ENCODE measurements at places on chromosomes 1 and 21.

- no peak for DNase-seq
Observed at GRCh38 chr21:38341546-38342012, 84.8 kb downstream of the KCNJ15 start.

DNA sequence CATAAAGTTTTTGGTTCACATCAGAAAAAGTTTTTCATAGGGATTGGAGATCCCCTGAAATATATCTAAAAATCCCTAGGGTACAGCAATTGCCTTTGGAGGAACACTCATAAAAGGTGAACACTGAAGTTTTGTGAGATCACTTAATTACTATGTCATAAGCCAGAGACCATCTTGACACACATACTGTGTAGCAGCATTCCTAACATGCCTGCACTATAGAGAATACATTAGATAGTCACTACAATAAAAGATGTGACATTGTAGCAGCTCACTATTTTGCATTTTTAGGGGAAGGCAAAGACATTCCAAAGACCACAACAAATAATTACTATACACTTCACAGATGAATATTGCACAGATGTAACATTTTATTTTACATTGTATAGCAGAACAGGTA is 779.9 kb downstream of the KCNT2 start:
- no peak for DNase-seq

GRCh38 chr1:85121744-85122143 is 73.4 kb upstream of the MCOLN3 start:
- DNase-seq, result no peak

- DNase-seq, result peak; percentile 70
Observed at GRCh38 chr1:112718691-112719418, 3.7 kb upstream of the PPM1J start.

GRCh38 chr21:18253221-18253620 is 8.6 kb downstream of the CHODL start:
- no peak for DNase-seq

- DNase-seq, result no peak
Observed at GRCh38 chr1:211009944-211010343, 124.0 kb downstream of the KCNH1 start.

- DNase-seq, result no peak
Observed at GRCh38 chr1:181259026-181259745, 170.7 kb downstream of the IER5 start.
